ENCODE measurements at places on chromosomes 13 and 19. TPM values are rescaled to one million over a fixed set of nuclear protein-coding genes. Genes with fewer than 3 reads are reported as not detected.

KPTN gene
- 4.2 TPM for total RNA-seq

PSG1 gene
- not detected for total RNA-seq

CD22 gene
- 11.7 TPM for total RNA-seq

RFPL4A gene
- not detected for total RNA-seq

NECTIN2 gene
- 20.4 TPM for total RNA-seq

METTL21C gene
- total RNA-seq, result not detected

ZNF729 gene
- total RNA-seq, result not detected

PSG6 gene
- total RNA-seq, result not detected

KASH5 gene
- not detected for total RNA-seq

ELL gene
- total RNA-seq, result 16.1 TPM

PGLYRP2 gene
- not detected for total RNA-seq

C19orf73 gene
- total RNA-seq, result 6.5 TPM

KLK2 gene
- total RNA-seq, result not detected

GARIN5A gene
- not detected for total RNA-seq

ICAM5 gene
- total RNA-seq, result 0.38 TPM

RASL11A gene
- 20.7 TPM for total RNA-seq

ZNF543 gene
- 6.8 TPM for total RNA-seq

C2CD4C gene
- 6.8 TPM for total RNA-seq

ATCAY gene
- not detected for total RNA-seq

FUT2 gene
- not detected for total RNA-seq

MAP4K1 gene
- total RNA-seq, result 7.1 TPM

ZNF492 gene
- total RNA-seq, result not detected

CBARP gene
- 0.57 TPM for total RNA-seq

TJP3 gene
- total RNA-seq, result 0.22 TPM

SOX1 gene
- not detected for total RNA-seq

GSX1 gene
- total RNA-seq, result not detected

CYP4F3 gene
- total RNA-seq, result not detected

Measured in subcutaneous adipose tissue (tissue), 4 donors.